Naive B cell (primary cell): ENCODE measurements at places on chromosomes 3 and 15. TPM values are rescaled to one million over a fixed set of nuclear protein-coding genes. Genes with fewer than 3 reads are reported as not detected.

Gene C3orf52
- polyA plus RNA-seq: 0.61 TPM

Gene SLC25A36
- polyA plus RNA-seq: 54.5 TPM

- no peak for DNase-seq
- H3K4me3 ChIP-seq: no peak overlapping the region
- H3K27me3 ChIP-seq: no peaks in the 10 kb centered on the region
- no peak overlapping the region for H3K27ac ChIP-seq
These were observed 75.3 kb upstream of the TGFBR2 start for GRCh38 chr3:30531017-30531570.

DNA sequence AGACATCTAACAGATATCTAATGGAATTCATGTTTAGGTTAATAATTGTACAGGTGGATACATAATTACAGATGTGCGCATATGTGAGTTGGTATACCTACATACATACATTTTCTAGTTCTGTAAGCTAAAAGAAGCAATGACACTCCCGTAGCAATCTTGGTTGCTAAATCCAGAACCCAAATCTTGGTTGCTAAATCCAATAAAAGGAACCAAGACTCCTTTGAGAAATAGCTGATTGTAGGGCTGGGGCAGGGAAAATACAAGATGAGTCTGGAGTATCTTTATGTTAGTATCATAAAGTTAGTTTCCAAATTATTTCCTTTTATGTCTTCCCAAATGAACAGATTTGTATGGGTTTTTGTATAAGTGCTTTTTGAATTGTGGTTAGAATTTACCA lies 135.2 kb downstream of the TMCC1 start:
- no peaks in the 10 kb centered on the region for H3K27me3 ChIP-seq
- no peak overlapping the region for H3K27ac ChIP-seq
- peaks cover 15% of the 10 kb centered on the region for H3K4me1 ChIP-seq
- no peak overlapping the region for H3K4me3 ChIP-seq
- H3K36me3 ChIP-seq: peaks cover 20% of the 10 kb centered on the region

- no peaks in the 10 kb centered on the region for H3K4me1 ChIP-seq
- DNase-seq: no peak
- H3K4me3 ChIP-seq: no peak overlapping the region
- H3K27me3 ChIP-seq: peaks cover 10% of the 10 kb centered on the region
These were observed 88.4 kb downstream of the APBA2 start for GRCh38 chr15:28974142-28974541.
